PC-3 (cell line): ENCODE measurements at places on chromosomes 6 and 20. TPM values are rescaled to one million over a fixed set of nuclear protein-coding genes. Genes with fewer than 3 reads are reported as not detected.

Gene TRIM40
- total RNA-seq: not detected in 2 replicates

DNA sequence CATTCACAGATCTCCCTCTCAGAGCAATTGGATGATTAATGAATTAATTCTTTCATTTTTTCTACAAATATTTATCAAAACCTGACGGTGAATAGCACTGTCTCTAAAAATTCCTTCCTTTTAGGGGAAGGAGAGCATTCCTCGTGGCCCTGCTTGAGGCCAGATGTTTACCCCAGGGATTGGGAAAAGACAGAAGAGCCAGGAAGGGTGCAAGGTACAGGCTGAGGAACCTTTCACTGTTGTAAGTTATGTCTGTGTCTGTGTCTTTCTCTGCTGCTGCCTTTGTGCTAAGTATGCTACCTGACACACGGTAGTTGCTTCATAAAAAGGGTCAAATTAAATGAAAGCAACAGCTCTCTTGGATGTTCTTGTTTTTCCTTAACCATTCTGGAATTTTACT is 27.4 kb upstream of the CCN2 start:
- DNase-seq: no peak

- DNase-seq: peak; percentile 83
These were observed 2.0 kb downstream of the SPAG4 start for GRCh38 chr20:35617397-35618262.

- no peak for DNase-seq
These were observed 700.7 kb downstream of the EPM2A start for GRCh38 chr6:145034664-145035063.

- no peak for DNase-seq
These were observed 49.8 kb upstream of the ENPP5 start for GRCh38 chr6:46220352-46221221.

GRCh38 chr6:31053873-31054272 is 43.6 kb downstream of the MUC22 start:
- no peak for DNase-seq

DNA sequence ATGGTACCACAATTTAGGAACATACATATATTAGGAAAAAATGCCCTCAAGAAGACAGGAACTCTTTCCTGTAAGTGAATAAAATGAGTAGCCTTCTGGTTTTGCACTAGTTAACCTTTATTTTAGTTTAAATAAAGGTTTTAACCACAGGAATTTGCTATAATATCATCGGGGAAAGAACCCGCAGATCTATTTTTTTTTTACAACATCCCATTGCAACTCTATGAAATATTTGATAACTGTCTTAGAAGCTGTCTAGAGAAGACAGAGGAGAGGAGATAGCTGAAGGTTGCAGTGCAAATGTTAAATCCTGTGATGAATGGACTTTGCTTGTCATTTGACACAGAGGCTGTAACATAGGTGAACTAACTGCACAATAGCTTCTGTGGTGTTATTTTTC is 69.5 kb downstream of the TINAG start:
- DNase-seq: peak; percentile 58

DNA sequence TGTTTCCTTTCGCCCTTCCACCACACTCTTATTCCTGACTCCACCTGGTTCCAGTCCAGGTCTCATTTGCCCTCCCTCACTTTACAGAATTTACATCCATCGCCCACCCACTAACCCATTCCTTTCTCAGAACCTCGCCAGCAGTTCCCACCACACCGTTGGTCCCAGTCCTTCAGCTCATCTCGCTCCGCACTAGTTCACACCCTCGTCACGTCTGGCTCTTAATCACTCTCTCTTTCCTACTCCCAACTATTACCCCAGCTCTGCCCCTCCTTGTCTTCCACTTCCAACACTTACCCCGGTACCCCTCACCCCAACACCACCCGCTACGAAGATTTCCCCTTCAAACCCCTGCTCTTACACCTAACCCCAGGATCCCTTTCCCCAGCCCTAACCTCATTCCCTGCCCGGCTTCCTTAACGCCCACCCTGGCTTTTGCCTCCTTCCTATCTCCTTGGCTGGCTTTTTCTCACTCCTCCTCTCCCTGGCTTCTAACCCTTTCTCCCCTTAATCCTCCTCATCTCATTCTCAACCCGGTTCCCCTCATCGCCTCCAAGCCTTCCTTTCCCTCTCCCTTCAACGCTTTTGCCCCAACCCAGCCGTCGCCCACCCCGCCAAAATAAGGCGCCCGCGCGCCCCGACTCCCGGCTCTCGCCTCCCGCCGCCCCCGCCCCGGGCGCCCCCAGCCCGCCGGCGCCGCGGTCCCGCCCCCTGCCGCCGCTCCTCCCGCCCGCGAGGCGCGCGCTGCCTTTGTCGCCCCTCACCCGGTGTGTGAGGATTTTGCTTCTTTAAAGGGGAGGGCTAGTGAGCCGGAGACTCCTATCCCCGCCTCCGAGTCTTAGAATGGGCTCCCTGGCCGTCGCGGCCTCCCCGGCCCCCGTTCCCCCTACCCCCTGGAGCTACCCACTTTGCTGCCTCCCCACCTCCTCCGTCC is 542 bp downstream of the USP49 start:
- no peak for DNase-seq

- DNase-seq: no peak
These were observed 650 bp upstream of the TTK start for GRCh38 chr6:80003826-80004172.

- DNase-seq: no peak
These were observed 747.8 kb downstream of the PTPRT start for GRCh38 chr20:42441864-42442331.

DNA sequence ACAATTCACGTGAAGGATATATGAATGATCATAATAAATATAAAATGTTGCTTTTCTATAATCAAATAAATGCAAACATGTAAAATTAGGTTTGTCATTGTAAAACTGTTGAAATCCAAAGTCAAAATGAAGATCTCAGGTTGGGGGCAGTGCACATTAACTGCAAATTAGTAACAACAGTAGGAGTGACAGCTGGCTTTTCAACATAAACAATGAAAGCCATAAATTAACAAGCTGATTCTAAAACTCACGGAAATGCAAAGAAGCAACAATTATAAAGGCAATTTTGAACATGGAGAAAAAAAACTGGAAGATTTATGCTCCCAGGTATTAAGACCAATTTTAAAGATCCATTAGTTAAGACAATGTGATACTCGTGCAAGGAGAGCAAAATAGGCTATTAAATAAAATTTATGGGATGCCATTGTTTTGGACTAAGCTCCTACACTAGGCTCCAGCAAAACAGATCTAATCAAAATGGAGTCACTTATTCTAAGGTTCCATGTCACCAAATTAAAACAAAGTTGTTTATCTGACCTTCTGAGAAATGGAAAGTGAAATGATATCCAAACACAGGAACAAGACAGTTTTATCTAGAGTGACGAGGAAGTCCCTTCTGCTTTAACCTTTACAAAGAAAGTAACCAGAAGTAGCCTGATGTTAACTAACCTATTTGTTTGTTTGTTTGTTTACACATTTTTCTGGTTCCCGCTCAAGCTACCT is 770.8 kb downstream of the EPHA7 start:
- DNase-seq: no peak

DNA sequence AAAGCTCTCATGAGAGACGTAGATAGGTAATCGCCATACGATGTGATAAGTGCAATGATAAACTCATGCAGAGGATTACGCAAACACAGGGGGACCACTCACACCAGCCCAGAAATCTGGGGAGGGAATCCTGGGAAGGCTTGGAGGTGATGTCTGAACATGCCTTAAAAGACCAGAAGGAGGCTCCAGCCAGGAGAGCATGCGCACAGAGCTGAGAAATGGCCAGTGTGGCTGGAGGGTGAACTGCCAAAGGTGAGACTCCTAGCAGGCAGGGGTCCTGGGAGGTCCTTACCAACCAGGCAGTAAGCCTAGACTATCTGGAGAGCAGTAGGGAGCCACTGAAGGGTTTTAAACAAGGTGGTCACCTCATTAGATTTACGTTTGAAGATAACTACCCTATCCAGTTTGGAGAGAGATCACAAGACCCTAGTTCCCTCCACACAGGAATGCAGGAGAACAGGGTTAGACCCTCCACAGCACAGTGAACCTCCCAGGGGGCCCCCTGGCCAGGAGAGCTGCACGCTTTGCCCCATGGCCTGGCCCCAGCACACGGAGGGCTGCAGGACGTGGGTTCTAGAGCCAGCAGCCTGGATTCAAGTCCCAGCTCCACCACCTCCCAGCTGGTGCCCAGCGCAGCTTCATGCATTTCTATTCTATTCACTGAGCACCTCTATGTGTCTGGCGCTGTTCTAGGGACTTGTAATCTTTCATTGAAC is 13.1 kb downstream of the MDFI start:
- no peak for DNase-seq
